Aorta (tissue), 5 donors: ENCODE measurements at places on chromosomes 1 and 21. TPM values are rescaled to one million over a fixed set of nuclear protein-coding genes. Genes with fewer than 3 reads are reported as not detected.

DNA sequence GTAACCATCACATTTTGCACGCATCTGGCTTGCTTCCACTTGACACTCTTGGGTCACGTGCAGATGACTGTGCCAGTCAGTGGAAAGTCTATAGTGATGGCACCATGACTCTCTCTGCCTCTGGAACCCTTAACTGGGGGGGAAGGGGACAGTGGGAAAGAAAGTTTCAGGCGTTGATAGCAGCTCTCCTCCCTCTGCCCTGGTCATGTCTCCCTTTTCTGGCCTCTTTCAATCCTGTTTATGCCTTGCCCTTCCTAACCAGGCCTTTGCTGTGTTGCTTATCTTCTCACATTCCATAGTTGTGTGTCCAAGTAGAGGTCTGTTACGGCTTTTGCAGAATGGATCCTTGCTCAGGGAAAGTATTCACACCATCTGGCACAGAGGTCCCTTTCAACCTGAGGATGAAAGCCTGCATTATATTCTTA is 93.5 kb downstream of the NRDC start:
- H3K27me3 ChIP-seq: no peaks in the 10 kb centered on the region
- no peaks in the 10 kb centered on the region for H3K4me1 ChIP-seq
- peaks cover 11% of the 10 kb centered on the region for H3K36me3 ChIP-seq
- no peak overlapping the region for H3K27ac ChIP-seq
- DNase-seq: no peak

DNA sequence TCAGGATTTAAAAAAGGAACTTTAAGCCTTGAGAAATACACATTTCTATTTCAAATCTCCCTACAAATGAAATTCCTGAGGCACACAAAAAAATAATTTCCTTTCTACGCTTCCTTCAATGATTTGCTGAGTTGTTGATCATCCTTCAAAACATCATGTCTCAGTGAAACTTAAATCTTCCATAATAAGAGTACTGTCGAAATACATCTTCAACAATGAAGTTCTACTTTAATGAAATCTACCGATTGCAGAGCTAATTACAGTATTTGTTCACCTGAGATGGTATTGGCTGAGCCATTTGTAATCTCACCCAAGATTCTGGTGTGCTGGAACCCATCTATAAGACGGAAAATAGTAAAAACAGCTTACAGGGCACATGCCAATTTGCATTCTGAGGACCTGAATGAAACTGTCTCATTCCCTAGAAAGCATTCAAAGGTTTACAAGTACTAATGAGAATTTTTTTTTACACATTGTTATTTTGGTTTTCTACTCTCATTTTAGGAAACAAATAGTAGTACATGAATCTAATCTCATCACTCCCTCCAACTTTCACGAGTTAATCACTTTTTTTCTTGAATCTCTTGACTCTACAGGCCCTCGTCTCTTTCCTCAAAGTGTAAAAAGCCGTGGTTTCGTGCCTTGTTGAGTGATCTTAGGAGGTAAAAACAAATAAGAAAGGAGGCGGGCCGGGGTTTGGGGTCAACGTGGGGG is 1.1 kb downstream of the CHML start:
- H3K27ac ChIP-seq: no peak overlapping the region
- H3K4me3 ChIP-seq: peak overlapping the region; percentile 86
- H3K27me3 ChIP-seq: no peaks in the 10 kb centered on the region

DNA sequence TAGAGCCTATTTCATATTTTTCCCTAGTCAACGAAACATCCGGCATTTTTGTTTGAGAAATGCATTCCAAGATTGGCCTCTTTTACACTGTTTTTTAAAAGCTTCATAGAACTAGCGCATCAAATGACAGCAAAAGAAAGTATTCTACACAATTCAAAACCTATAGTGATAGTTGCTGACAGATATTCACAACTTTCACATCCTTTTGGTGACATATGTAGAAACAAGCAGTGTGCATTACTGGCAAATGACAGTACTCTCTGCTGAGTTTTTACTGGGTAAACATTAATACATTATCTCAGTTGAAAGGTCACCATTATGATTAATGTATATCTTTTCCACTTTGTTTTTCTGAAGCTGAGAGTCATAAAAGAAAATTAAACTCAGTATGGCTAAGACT is 135.4 kb upstream of the RGS18 start:
- no peaks in the 10 kb centered on the region for H3K27me3 ChIP-seq
- H3K4me3 ChIP-seq: no peak overlapping the region
- no peak overlapping the region for H3K27ac ChIP-seq
- no peak for DNase-seq
- no peaks in the 10 kb centered on the region for H3K4me1 ChIP-seq

The ARV1 gene
- total RNA-seq: 10.7 TPM

The SUSD4 gene
- total RNA-seq: 0.52 TPM

- no peak overlapping the region for H3K27ac ChIP-seq
- no peak overlapping the region for H3K4me3 ChIP-seq
- H3K27me3 ChIP-seq: no peaks in the 10 kb centered on the region
- no peak for DNase-seq
- no peaks in the 10 kb centered on the region for H3K36me3 ChIP-seq
These were observed 52.9 kb downstream of the ESRRG start for GRCh38 chr1:216670118-216670883.

The ELAPOR1 gene
- 1.5 TPM for total RNA-seq

The KIRREL1 gene
- 102 TPM for total RNA-seq
